ENCODE measurements at places on chromosomes 1 and 21.

DNA sequence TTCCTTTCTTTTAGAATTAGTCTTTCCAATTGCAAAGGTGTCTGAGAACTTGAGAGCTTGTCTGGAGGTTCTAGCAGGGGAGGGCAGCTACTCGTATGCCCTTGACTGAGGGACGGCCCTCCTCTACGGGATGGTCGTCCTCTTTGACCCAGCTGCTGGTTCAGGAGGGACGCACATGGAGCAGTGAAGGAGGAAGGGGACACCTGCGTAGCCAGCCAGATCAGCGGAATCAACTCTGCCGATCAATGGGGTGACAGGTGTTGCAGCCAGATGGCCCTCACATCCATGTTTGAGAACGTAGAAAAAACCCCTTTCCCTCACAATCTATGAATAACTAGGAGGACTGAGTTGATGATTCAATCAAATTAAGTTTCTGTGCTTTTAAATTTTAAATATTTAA is 15.7 kb upstream of the A3GALT2 start:
- DNase-seq = no peak

DNA sequence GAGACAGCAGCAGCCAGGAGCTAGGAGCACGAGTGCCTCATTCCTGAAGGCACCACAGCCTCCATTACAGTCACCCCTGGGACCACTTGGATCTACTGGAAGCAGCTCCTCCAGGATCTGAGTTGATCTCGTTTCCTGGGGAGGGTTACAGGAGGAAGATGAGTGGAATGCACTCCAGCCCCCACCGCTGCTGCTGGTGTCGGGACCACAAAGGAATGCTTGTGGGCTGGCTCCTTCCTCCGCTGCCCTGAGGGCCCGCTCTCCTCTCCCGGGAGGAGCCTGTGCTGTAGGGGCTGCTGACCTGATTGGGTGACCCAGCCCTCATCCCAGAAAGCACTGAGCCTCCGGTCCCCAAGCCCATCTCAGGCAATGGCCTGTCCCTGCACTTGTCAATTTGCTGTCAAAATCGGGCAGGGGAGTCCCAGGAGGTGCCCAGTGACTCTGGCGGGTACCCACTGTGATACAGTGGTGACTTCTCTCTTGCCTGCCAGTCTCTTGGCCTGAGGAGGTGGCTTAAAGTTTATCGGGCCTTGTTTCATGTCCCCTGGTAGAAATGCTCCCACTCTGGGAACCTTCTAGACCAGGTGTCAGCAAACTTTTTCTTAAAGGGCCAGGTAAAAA is 23.1 kb downstream of the IL10RB start:
- DNase-seq = no peak

GRCh38 chr21:35896060-35896459 is 164.3 kb downstream of the SETD4 start:
- DNase-seq = no peak

GRCh38 chr21:30605968-30606367 is 5.1 kb downstream of the KRTAP22-1 start:
- DNase-seq = no peak

GRCh38 chr21:44909719-44910118 is 11.0 kb downstream of the ITGB2 start:
- no peak for DNase-seq

DNA sequence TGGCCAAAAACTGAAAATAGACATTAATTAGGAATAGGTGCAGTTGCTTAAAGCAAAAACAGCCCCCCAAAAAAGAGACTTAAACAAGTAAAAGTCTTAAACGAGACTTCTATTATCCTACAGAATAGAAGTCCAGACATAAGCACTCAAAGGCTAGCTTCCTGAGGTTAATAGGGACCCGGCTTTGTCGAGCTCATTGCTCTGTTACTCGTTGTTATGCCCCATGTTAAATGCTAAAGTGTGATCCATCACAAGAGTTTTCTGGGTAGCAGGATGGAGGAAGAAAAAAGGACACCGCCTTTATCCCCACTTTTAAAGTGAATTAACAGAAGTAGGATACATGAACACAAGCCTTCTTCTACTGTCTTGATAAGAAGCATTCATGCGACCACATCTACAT is 10.6 kb downstream of the CD1D start:
- DNase-seq = no peak

- no peak for DNase-seq
Observed at GRCh38 chr21:37870221-37870620, 46.0 kb downstream of the KCNJ6 start.

- no peak for DNase-seq
Observed at GRCh38 chr1:167428395-167428794, 89.9 kb downstream of the CD247 start.

DNA sequence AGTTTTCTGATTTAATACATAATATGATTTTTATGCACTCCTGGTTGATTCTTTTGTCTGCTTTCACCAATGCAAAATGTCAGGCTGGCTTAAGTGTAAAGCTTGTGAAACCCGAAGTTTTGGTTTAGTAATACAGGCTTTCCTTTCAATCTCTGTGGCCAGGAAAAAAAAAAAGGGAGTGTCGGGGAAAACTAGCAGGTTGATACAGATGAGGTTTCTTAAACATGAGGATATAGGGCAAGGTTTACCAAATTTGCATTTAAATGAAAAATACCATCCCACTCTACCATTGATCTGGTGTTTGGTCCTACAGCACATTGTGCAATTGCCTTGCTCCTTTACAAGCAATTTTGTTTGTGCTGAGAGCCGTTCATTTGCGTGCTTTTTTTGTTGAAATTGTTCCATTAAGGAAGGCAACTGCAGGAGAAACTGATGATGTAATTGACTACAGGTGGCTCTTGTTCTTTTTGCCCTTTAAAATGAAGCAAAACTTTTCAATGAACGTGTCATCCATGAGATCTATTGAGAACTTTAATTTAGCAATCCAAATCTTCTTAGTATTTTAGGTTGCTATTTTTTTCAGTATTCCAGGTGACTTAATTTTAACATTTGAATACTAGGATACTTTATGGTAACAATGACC is 22.7 kb downstream of the CLIC6 start:
- no peak for DNase-seq

GRCh38 chr1:59263111-59263510 is 33.8 kb upstream of the FGGY start:
- no peak for DNase-seq

GRCh38 chr1:92663775-92664174 is 121.1 kb downstream of the EVI5 start:
- no peak for DNase-seq

DNA sequence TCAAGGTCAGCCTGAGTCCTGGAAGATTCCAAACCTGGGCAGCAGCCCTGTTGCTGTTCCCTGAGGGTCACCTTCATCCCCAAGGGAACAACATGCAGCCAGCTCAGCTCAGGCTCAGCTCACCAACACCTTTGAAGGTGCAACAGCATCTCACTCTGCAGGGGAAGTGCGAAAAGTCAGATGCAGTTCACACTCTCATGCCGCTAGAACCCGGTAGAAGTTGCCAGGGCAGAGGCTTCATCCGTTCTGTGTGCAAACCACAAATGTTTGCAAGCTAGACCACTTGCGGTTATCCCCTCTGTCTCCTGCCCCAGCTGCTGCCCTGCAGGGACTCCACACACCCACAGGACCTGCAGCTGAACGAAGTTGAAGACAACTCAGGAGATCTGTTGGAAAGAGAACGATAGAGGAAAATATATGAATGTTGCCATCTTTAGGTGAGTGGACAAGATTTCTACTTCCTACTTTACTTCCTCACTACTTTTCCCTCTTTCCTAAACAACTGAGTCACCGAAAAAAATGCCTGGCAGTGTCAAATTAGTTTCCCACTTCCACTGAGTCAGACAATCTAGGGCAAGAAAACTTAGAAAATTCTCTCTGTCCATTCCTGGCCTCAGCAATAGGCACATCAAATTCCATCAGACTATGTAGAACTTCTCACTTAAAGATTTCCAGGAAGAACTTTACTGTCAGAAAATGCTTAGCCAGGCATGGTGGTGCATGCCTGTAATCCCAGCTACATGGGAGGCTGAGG is 1.8 kb upstream of the FCRL6 start:
- DNase-seq = no peak

DNA sequence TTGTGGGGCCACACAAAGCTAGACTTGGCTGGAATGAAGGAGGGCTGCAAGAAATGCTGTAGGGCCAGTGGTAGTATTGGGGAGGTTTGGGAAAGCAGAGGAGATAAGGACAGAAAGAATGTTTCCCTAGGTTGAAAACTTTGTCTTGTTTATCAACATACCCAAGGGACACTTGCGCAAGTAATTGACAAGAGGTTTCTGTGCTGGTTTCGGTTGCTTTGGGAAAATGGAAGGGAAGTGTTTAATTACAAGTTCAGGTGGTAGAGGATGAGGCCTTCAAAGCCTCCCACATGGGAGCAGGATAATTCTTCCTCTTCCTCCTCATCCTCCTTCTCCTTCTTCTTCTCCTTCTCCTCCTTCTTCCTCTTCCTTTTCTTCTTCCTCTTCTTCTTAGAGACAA is 182.1 kb upstream of the LMO4 start:
- no peak for DNase-seq

DNA sequence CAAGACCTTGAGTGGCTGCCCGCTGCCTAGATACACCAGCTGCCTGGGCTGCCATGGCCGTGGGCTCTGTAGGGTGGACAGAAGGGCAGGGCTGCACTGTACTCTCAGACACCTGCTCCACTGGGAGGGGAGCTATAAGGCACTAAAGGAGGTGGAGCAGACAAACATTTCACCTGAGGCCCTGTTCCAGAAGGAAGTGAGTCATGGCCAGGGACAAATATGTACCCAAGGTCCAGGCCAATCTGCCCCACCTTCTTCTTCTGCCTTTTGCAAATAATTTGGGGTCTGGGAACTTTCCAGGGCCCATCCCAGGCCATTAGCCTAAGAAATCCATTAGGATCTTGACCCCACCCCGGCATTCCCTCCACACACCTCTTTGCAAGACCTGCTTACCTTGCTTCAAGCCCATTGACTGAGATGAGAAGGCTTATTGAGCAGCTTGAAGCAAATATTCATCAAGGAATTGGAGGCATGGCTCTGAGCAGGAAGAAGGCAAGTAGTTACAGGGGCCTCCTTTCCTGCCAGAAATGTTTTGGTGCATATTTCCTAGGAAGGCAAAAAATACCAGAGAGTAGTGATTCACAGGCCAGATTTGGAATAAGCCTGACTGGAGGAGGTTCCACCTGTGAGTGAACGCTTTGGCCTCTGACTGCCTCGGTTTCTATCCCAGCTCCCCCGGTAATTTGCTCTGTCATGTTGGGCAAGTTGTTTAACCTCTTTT is at the start of gene CAPN8:
CAPN8 (minus strand) TSS at position 110 of the 721 bp plus-strand sequence; CDS start at position 55, 55 bp downstream.
- no peak for DNase-seq

Measured in stimulated activated CD4-positive, alpha-beta T cell treated with anti-CD3 and anti-CD28 coated beads, Interleukin-1b, Interleukin-23, amount 100 ng/mL, for 1 hour (primary cell).